NCI-H226 (cell line): ENCODE measurements at places on chromosomes 2 and 18.

GRCh38 chr18:8081872-8082553 lies 514.9 kb downstream of the PTPRM start:
- DNase-seq: no peak

- DNase-seq: no peak
Observed at GRCh38 chr2:161974461-161974860, 99.6 kb downstream of the DPP4 start.

DNA sequence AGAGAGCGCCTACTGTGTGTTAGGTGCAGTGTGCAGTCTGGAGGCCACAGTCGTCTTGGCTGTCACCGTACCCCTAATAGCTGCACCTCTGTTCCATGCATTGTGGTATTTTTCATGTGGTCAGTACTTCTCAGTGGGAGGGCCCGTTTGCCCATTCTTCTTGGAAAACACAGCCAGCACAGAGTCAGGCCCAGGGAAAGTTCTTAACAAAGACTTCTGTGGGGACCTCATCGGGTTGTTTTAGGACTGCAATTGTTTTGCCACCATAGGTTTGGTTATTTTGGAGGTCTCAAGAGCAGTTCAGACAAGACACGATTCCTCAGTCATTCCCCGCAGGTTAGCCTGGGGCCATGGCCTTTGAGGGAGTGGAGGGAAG lies 62.3 kb downstream of the SMIM21 start:
- DNase-seq: no peak

- no peak for DNase-seq
Observed at GRCh38 chr2:224552771-224553170, 32.4 kb downstream of the CUL3 start.

- DNase-seq: no peak
Observed at GRCh38 chr2:182907081-182907830, 40.8 kb upstream of the FRZB start.
